ENCODE measurements at places on chromosomes 7 and 10.

DNA sequence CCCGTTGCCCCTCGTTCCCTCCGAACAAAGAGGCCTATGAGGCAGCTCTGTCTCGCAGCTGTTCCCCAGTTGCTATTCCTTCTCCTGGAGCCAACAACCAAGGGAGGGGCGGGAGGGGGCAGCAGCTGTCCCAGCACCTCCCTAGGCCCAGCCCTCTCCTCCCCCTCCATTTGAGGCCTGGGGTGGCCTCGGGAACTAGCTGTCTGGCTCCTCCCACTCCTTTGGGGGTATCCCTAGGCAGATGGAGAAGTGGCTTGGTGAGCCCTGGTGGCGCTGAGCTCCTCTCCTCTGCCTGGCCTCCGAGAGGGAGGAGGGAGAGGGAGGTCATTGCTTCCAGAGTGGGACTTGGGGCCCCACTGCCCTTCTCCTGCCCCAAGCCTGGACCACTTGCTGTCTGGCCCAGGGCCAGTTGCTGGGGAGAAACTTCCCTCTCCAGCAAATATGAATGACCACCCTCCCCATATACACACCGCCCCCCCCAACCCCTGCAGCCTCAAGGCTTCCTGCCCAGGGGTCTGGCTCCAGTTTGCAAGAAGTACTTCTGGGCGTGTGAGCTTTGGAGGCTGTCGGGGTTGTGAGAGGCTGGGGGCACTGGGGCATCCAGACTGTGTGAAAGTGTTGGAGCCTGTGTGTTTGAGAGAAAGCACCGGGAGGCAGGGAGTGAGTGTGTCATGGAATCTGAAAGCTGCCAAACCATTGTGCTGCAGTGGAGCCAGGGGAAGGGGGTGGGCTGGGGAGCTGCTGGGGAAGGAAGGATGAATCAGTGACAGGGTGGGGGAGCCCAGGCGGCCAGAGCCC lies 3.1 kb downstream of the FLNC start:
- DNase-seq: peak; percentile 92

DNA sequence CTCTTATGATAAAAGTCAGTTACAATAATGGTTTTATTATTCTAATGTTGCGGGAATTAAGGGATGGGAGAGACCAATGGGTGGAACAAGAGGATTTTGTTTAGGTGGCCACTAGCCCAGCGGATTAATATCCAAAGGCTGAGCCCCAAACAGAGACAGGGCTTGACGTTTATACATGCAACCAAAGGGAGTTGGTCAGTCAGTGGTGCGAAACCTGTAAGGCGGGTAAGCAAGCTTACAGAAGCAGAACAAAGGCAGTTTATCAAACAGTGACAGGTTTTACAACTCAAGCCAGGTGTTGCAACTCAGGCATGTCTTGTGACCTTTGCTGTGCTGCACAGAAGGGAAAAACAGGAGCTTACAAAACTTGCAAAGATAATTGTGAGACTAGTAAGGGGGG lies 622.9 kb upstream of the MBL2 start:
- no peak for DNase-seq

- peak; percentile 28 for DNase-seq
Measured at GRCh38 chr7:79227044-79227443, 226.4 kb downstream of the MAGI2 start.

DNA sequence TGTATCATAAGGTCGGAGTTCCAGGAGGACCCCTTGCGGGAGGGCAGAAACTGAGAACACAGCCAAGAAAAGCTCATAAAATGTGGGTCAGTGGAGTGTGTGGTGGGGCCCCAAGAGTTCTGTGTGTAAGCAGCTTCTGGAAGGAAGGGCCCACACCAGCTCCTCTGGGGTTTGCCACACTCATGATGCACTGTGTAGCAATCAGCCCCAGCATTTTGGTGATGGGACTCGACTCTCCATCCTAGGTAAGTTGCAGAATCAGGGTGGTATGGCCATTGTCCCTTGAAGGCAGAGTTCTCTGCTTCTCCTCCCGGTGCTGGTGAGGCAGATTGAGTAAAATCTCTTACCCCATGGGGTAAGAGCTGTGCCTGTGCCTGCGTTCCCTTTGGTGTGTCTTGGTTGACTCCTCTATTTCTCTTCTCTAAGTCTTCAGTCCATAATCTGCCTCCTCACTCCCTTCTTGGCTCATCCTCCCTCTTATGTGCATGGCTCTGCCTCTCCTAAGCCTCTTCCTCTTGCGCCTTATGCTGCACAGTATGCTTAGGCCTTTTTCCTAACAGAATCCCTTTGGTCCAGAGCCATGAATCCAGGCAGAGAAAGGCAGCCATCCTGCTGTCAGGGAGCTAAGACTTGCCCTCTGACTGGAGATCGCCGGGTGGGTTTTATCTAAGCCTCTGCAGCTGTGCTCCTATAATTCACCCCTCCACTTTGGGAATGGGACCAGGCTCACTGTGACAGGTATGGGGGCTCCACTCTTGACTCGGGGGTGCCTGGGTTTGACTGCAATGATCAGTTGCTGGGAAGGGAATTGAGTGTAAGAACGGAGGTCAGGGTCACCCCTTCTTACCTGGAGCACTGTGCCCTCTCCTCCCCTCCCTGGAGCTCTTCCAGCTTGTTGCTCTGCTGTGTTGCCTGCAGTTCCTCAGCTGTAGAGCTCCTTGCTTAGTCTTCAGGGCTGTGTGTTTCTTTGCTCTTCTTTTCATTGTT lies 17.8 kb downstream of the PRSS2 start:
- DNase-seq: no peak

- DNase-seq: no peak
Measured at GRCh38 chr10:125521721-125522680, 161.0 kb downstream of the TEX36 start.

DNA sequence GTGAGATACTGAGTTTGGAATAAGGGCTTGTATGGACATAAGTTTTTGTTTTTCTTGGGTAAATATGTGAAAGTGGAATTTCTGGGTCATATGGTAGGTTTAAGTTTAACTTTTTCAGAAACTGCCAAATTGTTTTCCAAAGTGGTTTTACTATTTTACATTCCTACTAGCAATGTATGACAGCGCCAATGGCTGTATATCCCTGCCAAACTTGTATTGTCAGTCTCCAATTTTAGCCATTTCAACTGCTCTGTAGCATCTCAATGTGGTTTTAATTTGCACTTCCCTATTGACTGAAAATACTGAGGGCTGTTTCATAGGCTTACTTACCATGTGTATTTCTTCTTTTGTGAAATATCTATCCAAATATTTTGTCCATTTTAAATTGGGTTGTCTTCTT lies 90.5 kb upstream of the ZNF32 start:
- DNase-seq: peak; percentile 24

DNA sequence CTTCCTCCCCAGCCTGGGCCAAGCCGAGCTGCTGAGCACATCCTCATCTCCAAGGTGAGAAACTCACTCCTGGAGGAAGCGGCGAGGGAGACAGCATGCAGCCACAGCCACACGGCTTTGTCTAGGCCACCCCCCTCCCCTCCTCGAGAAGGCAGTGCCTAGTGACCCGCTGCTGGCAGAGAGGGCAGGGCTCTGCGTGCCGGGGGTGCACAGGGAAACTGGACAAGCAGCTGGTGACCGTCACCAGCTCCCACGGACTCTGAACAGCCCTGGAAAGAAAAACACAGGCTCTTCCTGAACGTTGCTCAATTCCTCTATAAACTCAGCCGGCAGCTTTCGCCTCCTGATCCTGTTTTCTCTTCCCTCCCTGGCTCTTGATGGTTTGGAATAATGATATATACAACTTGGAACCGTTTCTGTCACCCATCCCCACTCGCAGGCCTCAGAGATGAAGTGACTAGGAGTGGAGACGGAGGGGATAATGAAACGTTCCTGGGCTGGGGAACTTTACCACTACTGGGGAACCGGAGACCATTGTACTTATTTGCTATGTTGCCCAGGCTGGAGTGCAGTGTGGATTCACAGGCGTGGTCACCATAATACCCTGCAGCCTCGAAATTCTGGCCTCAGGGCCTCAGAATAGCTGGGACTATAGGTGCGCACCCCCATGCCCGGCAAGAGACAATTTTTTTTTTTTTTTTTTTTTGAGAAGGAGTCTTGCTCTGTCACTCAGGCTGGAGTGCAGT lies 19.3 kb downstream of the PAPOLB start:
- no peak for DNase-seq

- no peak for DNase-seq
Measured at GRCh38 chr10:113222207-113222606, 272.2 kb downstream of the TCF7L2 start.

DNA sequence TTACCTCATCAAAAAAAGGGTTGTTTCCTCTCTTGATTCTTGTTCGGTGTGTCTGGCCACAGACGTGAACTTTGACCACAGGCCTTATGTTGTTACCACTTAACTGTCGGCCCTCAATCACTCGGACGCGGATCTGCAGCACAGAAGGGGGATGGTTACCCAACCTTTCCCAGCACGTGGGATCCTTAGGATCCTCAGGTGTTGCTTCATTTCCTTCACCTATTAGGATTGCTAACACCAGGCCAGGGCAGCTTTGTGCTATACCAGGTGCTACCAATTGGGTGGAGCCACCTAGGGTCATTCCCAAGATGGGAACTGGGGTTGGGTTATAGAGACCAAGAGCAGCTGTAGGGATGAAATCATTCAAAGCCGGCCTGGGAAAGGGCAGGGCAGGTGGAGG lies 73.4 kb downstream of the MYOF start:
- DNase-seq: no peak

GRCh38 chr10:14358886-14359573 lies 28.3 kb upstream of the FRMD4A start:
- DNase-seq: no peak

GRCh38 chr10:122498521-122498920 lies 37.2 kb downstream of the HTRA1 start:
- DNase-seq: peak; percentile 69

DNA sequence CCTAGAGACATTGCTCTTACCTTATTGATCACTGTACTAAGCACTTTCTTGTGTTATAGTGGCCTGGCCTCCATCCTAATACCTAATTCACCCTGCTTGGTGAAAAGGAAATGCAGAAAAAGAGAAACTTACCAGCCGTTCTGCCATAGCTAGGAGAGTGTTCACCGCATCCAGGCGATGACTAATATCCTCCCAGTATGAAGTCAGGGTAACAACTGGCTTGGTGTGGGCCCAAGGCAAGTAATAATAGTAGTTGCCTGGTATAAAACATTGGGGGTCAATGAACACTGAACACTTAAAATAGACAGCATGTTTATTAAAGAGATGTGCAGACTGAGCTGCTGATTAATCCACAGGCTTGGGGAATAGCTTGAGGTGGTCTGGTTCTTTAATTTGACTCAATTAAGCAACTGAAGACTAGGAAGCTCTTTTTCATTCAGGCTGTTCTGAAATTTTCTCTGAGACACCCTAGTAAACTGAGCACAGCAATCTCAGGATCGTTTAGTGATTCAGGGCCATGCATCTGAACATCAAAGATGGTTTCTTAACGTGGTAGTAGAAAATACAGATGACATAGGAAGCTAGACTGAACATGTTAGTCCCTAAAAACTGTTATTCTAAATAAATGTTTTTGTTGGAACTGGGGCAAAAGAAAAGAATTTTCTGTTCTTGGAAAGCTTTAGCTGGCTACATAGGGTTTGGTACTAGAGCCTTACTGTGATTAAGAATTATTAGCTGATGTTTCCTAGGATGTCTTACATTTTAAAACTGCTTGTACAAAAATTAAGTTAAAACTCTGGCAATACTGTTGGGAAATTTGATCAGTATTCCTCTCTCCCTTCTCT lies 102.2 kb downstream of the MYOF start:
- DNase-seq: peak; percentile 82

DNA sequence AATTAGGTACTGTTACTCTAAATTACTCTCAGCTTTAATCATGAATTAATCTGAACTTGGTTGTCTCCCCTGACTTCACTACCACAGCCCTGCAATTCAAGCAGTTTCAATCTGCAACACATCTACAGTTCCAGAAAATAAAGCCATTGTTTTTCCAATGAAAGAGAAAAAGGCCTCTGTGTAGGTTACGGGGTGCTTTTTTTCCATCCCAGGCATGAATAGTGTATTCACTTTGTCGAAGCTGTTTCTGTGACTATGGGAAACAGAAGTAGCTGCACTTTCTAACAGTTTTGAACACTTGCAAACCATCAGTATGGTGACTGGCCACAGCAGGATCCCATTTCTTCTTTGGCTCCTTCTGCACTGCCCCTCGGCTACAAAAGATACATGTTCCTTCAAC lies 460.2 kb downstream of the GRM8 start:
- DNase-seq: no peak

- no peak for DNase-seq
Measured at GRCh38 chr10:82762641-82763040, 887.6 kb downstream of the NRG3 start.

DNA sequence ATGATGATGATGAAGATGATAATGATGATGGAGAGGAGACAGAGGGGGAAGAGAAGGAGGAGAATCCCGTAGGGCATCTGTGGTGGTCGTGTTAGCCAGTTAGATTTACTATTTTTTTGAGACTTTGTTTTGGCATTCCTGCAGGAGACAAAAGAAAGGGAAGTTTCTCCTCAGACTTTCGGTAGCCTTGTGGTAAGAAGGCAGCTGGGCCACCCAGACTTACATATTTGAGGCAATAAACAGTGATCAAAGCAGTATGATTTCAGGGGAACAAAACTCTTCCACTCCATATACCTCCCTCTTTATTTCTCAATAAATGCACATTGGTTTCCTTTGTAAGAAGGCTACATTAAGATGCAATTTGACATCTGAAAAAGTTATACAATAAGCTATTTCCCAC lies 32.4 kb upstream of the BICC1 start:
- no peak for DNase-seq

DNA sequence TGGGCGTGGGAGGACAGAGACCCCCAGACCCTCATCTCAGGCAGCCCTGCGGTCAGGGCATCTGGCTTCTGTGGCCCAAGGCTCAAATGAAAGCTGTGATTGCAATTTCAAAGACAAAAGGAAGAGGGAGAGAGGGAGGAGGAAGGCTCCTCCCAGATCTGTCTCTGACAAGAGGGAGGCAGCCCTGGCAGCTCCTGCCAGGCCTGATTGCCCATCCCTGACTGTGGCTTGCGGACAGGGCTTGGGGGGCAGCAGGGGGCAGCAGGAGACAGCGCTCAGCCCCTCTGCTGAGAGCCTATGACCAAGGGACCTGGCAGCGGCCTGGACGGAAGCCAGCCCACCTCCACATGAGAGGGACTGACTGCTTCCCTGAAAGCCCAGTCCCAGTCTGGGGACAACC lies 91.8 kb downstream of the PTPRN2 start:
- DNase-seq: peak; percentile 10

- no peak for DNase-seq
Measured at GRCh38 chr10:101768791-101769170, 7.1 kb downstream of the FGF8 start.

GRCh38 chr10:70906953-70907636 lies 18.7 kb upstream of the PCBD1 start:
- no peak for DNase-seq

DNA sequence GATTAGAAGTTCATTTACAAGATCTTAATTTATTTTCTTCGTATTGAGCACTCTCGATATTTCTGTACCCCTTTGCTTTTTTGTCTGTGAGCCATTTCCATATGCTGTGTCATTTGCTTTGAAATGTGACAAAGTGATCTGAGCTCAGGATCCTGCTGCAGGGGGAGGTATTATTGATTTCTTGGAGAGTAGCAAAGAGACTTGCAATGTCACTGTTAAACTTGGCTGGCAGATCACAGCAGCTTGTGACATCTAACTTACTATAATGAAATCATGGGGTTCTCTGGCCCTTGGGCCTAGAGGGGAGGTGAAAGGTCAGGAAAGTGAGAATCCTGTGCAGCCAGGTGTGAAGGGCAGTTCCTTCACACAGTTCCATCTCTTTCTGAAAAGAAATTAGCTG lies 923.4 kb downstream of the REEP3 start:
- no peak for DNase-seq

All from fibroblast of mammary gland (primary cell).